ENCODE measurements at places on chromosomes 6 and 20.

- DNase-seq, result peak; percentile 65
Observed at GRCh38 chr6:5457041-5457440, 195.7 kb downstream of the FARS2 start.

DNA sequence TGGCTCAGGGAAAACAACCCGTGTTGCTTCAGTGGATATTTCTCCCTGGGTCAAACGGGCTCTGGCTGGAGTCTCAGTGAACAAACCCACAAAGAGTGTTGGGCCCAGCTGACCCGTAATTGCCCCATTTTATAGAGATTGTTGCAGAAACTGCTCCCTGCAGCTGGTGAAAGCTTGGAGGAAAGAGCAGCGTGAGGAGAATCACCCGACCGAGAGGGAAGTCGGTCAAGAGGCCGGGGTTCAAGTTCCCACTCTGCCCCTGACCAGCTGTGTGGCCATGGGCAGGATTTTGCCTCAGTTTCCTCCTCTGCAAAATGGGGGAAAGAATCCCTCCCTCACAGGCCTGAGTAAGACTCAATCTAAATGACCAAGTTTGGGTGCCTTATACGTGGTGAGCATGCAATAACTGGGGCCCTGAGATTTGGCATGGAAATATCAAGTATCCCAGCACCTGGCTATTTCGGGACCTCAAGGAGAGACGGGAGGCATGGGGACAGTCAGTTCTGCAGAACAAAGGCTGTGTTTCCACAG lies 1.7 kb upstream of the TGM2 start:
- DNase-seq, result no peak

- no peak for DNase-seq
Observed at GRCh38 chr20:17225851-17226409, 910 bp upstream of the PCSK2 start.

DNA sequence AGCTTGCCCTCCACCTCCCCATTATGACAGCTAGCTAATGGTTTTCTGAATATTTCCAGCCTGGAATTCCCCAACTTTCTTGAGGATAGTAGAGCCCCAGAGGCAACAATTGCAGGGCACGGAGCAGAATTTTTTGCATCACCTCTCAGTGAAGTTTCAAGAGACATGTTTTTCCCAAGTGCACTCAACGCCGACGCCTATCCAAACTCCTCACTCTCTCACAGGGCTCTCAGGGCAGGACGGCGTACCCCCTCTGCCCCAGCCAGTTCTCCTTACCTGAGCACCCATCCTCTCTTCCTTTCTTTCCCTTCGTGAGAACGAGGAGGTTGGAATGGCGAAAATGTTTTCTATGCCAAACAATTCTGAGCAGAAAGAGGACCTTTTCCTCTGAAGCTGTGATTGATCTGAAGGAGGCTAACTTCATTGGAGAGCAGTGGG lies 83.1 kb upstream of the FOXQ1 start:
- no peak for DNase-seq

- no peak for DNase-seq
Observed at GRCh38 chr6:14361297-14361696, 243.7 kb downstream of the CD83 start.

GRCh38 chr20:64159711-64160110 lies 4.5 kb upstream of the MYT1 start:
- DNase-seq, result no peak

DNA sequence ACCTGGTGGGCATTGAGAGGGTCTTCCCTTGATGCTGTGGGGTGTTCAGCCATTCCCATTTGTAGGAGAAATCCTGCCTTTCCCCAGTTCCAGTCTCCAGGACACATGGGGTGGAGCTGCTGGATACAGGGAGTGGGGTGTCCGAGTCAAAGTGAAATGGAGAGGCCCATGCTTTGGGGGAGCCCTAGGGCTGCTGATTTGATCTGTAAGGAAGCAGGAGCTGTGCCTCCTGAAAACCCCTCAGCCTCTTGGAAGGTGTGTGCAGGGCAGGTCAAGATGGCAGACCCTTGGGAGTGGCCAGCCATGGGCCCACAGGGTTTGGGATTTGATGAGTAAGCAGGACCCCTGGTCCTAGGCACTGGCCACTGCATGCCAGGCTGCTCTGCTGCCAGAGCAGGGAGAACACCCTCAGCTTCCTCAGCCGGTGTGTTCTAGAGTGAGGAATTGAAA lies 82.0 kb downstream of the SERAC1 start:
- no peak for DNase-seq

- no peak for DNase-seq
Observed at GRCh38 chr6:51529240-51529639, 558.2 kb downstream of the PKHD1 start.

GRCh38 chr6:117960877-117961276 lies 53.8 kb downstream of the SLC35F1 start:
- no peak for DNase-seq

DNA sequence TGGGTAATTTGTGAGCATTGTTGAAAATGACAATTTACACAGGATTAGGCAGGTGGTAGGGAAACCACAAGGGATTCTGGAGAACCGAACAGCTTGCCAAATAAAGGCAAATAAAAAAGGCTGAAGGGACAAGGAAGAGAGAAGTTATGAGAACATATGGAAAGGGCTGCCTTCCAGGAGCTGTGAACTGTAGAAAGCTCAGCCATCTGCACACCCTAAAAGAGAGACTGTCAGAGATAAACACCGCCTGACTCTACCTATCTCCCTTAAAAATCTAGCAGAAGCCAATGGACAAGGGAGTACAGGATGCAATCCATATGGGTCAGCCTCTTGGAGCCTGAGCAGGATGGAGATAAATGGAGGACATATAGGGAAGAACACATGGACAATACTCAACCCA lies 12.7 kb upstream of the SLC17A1 start:
- DNase-seq, result peak; percentile 51

- peak; percentile 64 for DNase-seq
Observed at GRCh38 chr6:92777146-92777740, 642.1 kb downstream of the EPHA7 start.

DNA sequence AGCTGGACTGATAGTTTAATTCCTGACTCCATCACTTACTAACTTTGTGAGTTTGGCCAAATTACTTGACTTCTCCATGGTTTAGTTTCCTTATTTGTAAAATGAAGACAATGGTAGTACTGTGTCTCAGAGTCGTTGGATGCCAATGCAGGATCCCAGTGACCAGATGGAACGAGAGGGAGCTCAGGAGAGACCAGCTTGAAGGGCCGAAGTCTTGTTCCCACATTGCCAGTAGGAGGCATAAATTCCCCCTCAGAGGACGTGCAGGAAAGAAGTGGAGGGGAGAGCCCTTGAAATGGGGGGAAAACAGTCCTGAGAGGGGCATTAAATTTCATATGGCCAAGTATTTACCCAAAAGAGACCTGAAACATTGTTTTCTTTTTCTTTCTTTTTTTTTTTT lies 2.1 kb upstream of the MUC22 start:
- no peak for DNase-seq

GRCh38 chr6:128456510-128457230 lies 63.7 kb downstream of the PTPRK start:
- DNase-seq, result peak; percentile 52

DNA sequence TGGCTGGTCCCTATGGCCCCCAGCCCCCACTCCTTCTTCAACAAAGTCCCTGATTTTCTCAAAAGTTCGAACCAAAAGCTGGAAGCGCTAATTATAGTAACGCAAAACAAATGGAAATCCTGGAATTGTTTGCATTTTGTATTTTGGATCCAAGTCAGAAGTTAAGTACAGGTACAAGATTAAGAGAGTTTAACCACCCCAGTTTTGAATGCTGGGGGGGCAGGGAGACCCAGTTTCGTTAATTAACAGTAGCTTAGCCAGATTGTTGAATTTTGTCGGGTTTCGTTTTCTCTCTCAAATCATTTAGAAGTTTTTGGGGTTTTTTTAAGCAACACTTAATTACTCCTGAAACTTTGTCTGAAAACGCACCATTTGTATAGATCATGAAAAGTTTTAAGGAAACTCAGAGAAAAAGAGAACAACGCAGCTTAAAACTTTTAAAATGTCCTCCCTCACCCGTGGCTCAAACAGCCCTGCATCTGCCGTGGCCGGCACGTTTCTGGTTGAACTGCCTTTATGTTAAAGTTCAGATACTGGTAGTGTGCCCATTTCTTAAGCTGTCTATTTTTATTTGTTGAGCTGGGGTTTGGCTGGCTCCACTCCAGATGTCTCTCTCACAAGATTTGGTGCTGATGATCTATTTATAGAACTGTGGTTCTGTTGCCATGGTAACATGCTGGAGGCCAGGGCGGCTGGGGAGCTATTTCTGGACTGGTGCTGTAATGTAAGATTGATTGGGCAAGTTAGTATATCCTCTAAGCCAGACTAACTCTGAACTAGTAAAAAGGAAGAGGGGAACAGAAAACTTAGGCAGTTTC lies 55.0 kb downstream of the GNAS start:
- peak; percentile 97 for DNase-seq

GRCh38 chr6:112150363-112150762 lies 63.0 kb downstream of the FAM229B start:
- no peak for DNase-seq

GRCh38 chr6:140017470-140017869 lies 643.0 kb upstream of the CITED2 start:
- DNase-seq, result no peak

- no peak for DNase-seq
Observed at GRCh38 chr6:21522797-21523456, 70.6 kb upstream of the SOX4 start.

GRCh38 chr6:164078532-164079274 lies 664.2 kb downstream of the QKI start:
- DNase-seq, result no peak

GRCh38 chr6:21507811-21508210 lies 85.7 kb upstream of the SOX4 start:
- no peak for DNase-seq

DNA sequence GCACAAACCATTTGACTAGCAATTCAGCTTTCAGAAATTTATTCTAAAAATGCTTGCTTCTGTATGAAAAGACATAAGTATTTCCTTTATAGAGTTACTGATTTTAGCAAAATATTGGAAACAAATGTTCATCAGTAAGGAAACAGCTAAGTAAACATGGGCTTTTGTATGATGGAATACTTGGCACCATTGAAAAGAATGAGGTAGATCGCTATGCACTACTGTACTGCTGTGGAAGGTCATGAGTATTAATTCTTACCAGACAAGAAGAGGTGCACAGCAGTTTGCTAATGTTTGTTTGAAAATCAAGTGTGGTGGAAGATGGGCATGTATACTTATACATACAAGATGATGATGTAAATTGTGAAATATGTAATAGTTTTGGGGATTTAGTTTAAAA lies 73.0 kb downstream of the FARS2 start:
- DNase-seq, result no peak

DNA sequence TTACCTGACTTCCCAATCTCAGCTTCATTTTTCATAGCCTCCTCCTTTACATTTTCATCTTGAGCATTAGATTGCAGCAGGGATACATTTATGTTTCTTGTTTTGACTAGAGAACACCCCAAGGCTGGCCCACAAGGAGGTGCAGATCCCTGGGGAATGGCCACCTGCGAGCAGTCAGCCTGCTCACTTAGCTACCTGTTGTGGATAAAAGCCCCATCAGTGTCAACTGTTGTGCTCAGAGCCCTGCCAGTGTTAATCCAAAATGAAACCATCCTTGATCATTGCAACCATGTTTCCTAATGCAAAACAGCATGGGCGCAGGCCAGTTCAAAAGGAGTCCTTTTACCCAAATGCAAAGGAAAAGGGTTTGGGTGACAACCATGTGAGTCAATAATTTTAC lies 50.8 kb downstream of the CNR1 start:
- DNase-seq, result no peak

DNA sequence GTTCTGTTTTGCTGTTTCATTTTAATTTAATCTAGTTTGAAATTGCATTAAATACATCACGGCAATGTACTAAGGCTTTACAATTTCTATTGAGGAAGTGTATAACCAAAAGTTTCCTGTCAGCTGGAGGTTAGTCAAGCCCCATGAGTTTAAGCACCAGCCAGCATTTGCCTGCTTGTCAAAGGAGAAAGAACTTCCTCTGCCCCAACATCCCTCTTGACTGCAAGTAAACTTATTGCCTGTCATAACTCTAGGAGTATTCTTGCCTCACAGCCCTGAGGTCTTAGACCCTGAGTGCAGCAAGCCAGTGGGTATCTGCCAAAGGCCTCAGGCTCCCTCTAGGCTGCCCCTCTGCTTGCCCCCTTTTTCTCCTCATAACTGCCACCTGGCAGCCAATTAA lies 106.7 kb upstream of the INSM1 start:
- no peak for DNase-seq

DNA sequence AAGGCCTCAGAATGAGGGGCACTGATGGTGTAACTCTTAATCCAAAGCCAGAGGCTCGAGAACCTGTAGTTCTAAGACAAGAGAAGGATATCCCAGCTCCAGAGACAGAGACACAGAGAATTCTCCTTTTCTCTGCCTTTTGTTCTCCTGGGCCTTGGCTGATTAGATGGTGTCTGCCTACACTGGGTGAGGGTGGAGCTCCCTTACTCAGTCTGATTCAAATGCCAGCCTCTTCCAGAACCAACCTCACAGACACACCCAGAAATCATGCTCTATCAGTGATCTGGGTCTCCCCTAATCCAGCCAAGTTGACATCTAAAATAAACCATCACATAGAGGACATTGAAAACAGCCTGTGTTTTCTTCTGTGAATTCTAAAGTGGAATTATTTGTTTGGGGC lies 68.0 kb upstream of the SMIM28 start:
- DNase-seq, result no peak

- peak; percentile 5 for DNase-seq
Observed at GRCh38 chr20:4601630-4602296, 119.9 kb upstream of the PRND start.

DNA sequence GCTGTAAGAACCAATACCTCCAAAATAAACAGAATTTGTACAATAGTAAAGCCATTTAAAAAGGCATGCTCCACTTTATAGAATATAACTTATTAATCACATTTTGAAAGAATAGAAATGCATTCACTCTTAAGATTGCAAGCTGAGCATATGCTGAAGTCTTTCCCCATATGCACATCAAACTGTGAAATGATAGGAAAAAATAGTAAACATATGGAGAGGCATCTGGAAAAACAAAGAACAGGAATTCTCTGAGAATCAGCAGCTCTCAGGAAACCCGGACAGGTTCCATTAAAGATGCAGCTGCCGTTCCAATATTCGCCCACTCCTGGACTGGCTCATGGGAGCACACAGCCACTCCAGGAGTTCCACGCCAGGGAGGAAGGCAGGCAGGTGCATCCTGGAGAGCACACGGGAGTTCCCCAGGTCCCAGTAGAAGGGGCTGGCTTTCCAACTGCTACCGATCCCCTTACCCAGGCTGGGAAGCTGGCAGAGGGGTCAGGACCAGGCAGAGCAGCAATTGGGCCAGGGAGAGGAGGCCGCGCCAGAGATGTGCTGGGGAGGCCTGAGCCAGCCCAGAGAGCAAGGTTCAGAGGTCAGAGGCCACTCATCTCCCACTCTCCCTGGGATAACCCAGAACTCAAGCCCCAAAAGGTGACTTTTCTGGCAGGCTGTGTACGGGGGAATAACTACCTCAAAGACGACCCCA lies 111.1 kb downstream of the DLL1 start:
- no peak for DNase-seq

- DNase-seq, result no peak
Observed at GRCh38 chr6:209432-210103, 82.7 kb upstream of the DUSP22 start.
